ENCODE measurements at places on chromosomes 7 and 10.

GRCh38 chr10:16565604-16566003 is 43.9 kb upstream of the C1QL3 start:
- no peak for DNase-seq

- no peak for DNase-seq
Measured at GRCh38 chr10:47413531-47414226, 29.6 kb upstream of the ZNF488 start.

GRCh38 chr7:158499082-158499455 is 88.6 kb downstream of the PTPRN2 start:
- no peak for DNase-seq

DNA sequence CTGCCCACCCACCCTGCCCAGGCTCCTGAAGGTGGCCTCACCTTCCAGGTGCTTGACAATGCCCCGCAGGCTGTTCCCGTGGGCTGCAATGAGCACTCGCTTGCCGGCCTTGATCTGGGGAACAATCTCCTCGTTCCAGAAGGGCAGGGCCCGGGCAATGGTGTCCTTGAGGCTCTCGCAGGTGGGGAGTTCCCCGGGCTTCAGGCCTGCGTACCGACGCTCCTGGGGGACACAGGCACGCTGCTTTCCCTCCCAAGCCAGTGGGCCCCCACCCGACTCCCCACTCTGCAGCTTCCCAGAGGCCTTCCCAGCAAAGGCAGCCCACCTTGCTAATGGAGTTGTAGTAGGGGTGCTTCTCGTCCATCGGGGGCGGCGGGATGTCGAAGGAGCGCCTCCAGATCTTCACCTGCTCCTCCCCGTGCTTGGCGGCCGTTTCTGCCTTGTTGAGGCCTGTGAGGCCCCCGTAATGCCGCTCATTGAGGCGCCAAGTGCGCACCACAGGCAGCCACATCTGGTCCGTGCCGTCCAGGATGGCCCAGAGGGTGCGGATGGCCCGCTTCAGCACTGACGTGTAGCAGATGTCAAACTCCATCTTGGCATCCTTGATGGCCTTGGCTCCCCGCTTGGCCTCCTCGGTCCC is 456 bp downstream of the PGAM2 start:
- no peak for DNase-seq

All from stimulated activated CD4-positive, alpha-beta T cell treated with anti-CD3 and anti-CD28 coated beads, Interleukin-1b, Interleukin-23, amount 100 ng/mL, for 4 hours (primary cell).